ENCODE measurements at places on chromosomes 13 and 19.
A peak's percentile ranks its signal among the peaks of the same experiment; 100 is the strongest.

- DNase-seq = no peak
Observed at GRCh38 chr19:19202707-19203011, 555 bp downstream of the NR2C2AP start.

- peak; percentile 58 for DNase-seq
Observed at GRCh38 chr19:47713046-47714021, at the start of gene EHD2. TSS of gene EHD2 (plus strand) at chr19:47713422. CDS start at chr19:47716613, 3,191 bp downstream.

DNA sequence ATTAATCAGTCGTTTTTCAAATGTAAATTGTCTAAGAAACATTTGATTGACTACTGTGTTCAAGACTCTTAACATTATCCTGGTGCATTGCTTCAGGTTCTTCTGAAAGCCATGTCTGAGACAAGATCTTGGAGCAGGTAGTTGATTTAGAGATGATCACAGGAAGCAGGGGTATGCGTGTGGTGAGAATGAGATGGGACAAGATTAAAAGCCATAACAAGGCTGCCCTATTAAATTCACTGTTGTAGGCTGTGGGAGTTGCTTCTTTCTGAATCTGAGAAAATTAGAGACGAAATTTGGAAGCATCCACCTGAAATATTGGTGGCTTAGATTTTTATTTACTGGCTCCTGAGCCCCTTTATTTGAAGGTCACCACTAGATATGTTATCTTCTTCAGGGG, 687.4 kb upstream of the SLITRK6 start:
- DNase-seq = no peak

DNA sequence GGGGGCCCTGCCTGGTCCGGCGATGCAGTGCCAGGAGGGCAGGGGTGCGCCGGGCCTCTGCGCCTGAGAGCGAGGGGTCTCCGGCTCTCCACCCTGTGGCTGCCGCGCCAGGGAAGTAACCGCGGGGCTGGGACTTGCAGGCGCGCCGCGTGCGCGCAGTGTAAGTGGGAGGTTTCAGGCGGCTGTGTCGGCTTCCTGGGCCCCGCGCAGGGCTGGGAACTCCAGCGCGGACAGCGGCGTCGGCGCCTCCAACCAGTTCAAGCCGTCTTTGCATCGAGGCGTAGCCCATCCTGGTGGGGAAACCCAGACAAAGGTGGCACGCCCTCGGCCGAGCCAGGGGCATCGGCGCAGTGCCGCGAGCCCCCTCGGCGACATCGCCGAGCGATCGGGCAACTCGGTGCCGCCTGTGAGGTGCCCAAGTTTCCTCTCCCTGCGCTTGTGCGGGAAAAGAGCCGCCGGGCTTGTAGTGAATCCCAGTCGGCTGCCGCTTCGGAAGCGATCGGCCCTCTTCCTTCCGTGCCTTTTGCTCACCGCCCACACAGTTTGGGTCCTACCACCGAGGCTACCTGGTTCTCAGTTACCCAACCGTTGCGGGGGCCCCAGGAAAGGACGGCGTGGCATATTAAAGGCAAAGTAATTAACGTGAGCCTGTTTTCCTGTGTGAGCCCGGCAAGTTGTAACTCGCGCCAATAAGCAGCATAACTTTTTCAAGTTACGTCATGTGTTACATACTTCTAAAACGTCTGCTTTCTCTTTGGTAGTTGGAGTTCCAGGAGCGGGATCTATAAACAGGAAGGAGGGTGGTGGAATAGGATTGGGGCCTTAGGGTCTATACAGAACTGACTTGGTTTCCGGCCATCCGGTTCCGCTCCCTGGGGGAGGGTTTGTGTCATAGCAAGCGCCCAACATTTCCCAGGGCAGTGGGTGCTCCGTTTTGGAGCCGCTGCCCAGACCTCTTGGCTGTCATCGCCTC, 1.2 kb downstream of the LRCH1 start:
- DNase-seq = peak; percentile 59

All from tibial nerve (tissue), 4 donors.